ENCODE measurements at places on chromosomes 11 and 22.
A peak's percentile ranks its signal among the peaks of the same experiment; 100 is the strongest.

DNA sequence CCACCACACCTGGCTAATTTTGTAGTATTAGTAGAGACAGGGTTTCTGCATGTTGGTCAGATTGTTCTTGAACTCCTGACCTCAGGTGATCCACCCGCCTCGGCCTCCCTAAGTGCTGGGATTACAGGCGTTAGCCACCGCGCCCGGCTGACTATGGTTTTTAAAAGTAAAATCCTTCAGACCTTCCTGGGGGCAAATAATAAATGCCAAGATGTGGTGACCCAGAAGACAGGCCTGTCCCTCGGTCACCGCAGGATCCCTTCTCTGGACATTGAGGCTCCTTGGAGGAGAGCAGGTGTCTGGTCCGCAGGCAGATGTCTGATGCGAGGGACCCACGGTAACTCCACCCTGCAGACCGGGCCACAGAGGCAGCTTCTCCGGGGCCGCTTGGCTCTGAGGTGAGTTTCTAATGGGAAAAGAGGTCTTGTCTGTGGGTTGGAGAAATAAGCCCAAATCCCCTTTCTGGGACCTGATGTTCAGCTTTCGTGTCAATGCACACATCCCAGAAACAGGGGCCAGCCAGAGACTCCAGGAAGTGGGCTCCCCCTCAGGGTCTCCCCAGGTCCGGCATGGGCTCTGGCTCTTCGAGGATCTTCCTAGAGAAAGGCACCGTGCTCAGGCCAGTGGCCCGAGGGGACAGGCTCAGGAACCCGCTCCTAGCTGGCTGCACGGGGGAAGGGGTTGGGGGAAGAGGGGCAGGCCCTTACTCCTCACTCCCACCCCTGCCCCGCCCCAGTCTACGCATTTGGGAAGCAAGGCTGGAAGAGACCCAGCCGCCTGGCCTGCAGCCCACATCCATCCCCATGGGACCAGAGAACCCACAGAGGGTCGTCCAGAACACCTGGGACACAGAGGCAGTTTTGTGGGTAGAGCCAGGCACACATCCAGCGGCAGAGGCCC lies 100.6 kb downstream of the WNT7B start:
- no peak for DNase-seq

DNA sequence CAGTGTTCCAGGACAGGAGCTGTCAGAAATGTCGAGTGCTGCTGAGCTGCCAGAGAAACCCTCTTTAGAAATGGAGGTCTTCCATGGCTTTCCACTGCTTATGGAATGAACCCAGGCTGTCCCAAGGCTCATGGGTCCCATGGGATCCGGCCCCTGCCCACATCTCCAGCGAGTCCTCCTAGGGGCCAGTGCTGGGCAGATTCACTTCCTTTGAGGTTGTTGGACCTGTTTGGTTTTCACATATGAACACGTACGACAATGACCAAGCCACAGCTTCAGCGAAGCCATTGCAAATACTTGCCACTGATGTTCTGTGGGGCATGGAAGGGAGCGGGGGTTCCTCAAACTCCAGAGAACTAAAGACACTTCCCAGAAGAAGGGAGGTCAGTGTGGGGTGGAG lies 483.3 kb downstream of the TBC1D22A start:
- no peak for DNase-seq

- DNase-seq, result peak; percentile 84
These were observed at the start of the genes CWC15 and KDM4D for GRCh38 chr11:94973099-94973968. Gene CWC15, minus strand, starts transcription at chr11:94973556. Its CDS starts 1,371 bp downstream, at chr11:94972185. Gene KDM4D, plus strand, starts transcription at chr11:94973709. Its CDS starts 23,664 bp downstream, at chr11:94997373.

DNA sequence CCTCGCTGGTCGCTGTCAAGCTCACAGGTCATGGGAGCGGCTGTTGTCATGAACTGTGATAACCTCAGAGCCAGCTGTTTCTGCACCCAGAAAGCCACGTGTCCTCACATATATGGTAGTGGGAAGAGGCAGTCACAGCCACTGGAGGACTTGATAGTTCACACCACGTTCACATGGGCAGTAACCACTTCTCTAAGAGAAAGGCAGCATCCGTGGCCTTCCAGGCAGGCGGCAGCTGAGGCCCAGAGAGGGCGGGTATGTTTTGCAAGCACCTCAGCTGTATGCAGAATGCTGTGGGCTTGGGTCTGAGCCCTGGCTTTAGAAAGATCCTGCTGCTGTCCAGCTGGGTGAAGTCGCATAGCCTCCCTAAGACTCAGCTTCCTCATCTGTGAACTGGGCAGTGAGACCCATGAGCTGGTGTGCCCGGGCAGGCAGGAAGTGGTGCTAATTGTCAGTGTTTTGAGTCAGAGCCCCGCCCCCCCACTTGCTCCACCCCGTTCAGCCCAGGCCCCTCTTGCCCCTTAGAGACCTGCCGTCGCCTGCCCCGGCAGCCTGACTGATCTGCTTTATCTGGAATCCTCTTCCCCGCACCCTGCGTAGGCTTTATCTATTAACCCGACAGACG lies 13.3 kb downstream of the TTC38 start:
- DNase-seq, result peak; percentile 44

DNA sequence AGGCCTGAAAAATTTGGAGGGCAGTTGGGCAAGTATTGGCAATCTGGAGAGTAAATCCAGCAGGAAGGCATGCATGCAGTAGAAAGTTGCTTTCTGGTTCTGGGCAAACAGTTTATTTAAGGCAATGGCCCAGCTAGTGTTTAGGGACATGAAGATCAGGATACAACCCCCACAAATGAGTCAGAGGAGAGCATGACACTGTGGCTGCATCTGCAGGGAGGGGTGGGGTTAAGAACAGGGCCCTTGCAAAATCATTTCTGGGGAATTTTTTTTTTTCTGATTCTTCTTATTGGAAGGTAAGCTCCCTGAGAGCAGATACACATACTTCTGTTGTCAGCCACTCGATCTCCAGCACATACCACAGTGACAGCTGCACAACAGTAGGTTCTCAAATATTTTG lies 61.1 kb downstream of the FDX1 start:
- DNase-seq, result no peak

DNA sequence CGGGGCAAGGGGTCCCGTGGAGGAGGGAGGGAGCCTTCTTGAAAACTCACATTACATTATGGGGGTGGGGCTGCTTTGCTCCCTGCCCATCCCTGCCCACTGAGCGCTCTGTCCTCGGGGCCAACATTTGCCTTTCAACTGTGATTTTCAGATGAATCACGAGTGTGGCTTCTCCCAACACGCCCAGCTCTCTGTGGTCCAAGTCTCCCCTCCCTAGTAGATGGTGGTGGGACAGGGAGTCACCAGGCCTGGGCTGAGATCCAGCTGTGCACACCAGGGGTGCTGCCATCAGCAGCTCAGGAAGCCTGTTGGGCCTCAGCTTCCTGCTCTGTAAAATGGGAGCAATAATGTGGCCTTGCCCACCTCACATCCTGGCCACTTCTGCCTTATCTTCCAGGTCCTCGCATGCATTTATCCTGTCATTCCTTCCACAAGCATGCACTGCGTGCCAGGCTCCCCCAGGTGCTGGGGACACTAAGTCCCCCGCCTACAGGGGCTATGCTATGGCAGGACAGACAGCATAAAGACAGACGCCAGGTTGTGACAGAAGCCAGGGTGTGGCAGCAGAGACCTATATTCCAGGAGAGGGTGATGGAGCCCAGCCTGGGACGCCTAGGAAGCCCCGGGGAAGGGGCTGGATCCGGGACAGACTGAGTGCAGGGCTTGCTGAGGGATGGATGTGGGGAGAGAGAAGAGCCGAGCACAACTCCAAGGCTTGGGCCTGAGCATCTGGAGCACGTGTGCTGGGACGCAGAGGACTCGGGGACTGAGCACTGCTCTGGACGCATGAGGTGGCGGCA lies 30.5 kb downstream of the NFAM1 start:
- no peak for DNase-seq

DNA sequence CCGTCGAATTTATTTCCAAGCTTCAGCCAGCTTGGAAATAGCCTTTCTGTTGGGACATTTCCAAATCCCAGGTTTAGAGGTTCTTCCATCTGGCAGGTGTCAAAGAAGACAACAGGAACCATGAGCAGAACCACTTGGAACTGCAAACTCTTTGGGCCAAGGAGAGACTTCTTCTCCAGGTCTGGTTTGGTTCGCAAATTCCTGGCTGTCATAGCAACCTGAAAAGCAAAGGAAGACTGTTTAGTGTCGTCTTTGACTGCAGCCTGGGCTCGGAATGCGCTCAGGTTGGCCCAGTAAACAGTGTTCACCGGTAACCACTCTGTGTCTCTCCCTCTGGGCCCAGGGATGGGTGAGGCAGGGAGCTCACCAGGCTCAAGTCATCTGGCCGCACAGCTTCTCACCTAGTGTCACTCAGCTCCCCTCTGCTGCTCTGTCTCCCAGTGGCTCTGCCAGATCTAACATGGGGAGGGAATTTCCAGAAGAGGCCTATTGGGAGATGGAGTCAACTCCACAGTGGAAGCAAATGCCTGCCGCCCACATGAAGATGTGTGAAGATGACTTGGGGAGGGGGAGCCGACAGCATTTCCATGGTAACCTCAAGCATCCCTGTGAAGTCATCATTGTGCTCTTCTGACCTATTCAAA lies 11.9 kb upstream of the CLMP start:
- DNase-seq, result no peak

- no peak for DNase-seq
These were observed 80.1 kb downstream of the CDKN1C start for GRCh38 chr11:2805388-2806056.
